ENCODE measurements at places on chromosomes 2 and 18.

DNA sequence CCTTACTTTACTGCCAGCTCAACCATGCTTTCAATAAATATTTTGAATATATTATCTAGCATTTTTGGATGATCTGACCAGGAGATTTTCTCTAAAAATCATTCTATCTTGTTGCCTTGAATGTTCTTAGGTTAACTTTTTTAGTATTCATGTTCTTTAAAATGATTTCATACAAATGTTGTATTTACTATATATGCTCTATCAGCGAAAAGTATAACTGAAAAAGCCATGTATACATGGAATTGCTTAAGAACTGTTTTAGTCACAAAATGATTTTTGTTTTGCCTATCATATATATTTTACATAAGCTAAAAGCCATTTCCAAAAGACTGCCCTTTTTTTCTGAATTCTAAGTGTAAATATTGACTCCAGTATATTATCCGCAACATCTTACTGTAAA is 213.9 kb downstream of the WDPCP start:
- no peak for DNase-seq

GRCh38 chr18:41459656-41460055 is 495.4 kb upstream of the PIK3C3 start:
- no peak for DNase-seq

DNA sequence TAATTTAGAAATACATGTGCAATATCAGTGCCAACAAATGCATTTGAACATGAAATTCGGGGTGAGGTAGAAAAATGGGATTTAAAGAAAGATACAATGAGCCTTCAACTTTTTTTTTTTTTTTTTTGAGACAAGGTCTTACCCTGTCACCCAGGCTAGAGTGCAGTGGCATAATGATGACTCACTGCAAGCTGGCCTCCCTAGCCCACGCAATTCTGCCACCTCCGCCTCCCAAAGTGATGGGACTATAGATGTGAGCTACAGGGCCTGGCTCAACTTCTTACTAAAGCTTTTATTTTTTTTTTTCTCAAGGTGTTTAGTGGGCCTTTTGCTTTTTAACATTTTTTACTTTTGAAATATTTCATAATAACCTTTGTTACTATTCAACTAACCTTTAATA is 365.6 kb downstream of the LRRTM4 start:
- no peak for DNase-seq

DNA sequence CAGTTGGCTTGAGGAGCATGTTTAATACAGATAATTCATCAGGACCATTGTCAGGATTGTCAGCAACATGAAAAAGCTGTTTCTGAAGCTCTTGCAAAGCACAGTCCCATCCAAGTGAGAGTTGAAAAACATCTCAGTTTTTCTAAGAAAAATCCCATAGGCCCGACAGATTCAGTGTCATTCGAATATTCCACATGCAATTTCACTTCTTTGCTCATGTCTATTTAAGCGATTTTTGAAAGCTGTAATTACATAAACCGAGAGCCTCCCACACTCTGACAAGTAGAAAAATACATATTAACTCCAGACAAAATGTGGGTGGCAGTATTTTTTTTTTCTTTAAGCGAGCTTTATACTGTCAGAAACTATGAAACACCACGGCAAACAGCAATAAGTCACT is 134.7 kb upstream of the GALNT5 start:
- DNase-seq, result no peak

DNA sequence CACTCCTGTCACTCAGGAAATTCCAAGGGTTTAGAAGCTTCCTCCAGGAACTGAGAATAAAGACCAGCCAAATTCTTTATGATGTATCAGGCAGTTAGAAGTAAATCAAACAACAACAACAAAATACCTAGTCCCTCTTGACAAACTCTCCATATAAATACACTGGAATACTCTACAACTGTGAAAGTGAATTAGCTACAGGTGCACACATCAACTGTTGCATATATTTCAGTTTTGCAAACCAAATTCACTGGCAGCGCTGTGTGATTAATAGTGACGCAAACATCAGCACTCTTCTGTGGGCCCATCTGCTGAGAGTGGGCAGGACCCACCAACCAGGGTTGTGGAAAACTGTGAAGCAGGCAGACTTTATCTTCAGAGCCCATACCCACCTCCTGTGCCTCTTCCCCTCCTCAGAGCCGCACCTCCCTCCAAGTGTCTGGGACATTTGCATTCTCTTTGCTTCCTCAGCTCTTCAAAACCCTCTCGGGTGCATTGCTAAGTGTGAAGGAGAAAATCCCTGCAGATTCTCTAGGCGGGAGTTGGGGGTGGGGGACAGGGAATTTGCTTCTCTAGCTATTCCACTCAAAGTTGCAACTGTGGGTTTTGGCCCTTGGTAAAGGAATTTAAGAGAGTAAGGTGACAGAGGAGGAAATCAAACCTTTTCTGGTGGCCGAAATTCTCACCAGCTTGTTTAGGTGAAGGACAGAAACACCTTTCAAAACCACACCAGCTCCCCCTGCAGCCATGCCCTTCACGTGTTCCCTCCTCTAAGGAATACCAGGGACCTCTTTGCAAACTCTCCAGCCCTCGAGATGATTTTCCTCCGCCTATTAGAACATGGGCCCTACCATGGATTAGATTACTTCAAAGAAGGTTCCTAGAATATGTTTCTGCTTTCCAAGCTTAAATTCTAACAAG is 119.3 kb downstream of the MRO start:
- DNase-seq, result no peak

- DNase-seq, result no peak
Observed at GRCh38 chr2:19754907-19755306, 146.9 kb downstream of the TTC32 start.

DNA sequence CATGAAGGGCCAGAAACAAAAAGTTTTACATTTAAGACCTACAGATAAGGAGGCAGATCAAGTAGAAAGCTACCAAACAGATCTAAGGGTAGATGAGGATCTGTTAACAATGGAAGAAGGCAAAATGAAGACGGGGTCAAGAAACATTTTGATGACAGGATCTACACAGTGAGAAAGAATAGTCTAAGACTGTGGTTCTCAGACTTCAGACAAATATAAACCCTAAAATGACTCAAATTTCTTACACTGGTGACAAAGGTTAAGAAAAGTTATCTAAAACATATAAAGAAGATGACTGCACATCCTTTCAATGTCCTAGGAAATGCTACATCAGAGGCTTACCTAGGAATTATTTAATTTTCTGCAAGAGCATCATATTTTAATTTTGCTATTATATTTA is 34.4 kb downstream of the TRIP12 start:
- no peak for DNase-seq

- DNase-seq, result no peak
Observed at GRCh38 chr2:96427917-96428316, 77.2 kb downstream of the NEURL3 start.

DNA sequence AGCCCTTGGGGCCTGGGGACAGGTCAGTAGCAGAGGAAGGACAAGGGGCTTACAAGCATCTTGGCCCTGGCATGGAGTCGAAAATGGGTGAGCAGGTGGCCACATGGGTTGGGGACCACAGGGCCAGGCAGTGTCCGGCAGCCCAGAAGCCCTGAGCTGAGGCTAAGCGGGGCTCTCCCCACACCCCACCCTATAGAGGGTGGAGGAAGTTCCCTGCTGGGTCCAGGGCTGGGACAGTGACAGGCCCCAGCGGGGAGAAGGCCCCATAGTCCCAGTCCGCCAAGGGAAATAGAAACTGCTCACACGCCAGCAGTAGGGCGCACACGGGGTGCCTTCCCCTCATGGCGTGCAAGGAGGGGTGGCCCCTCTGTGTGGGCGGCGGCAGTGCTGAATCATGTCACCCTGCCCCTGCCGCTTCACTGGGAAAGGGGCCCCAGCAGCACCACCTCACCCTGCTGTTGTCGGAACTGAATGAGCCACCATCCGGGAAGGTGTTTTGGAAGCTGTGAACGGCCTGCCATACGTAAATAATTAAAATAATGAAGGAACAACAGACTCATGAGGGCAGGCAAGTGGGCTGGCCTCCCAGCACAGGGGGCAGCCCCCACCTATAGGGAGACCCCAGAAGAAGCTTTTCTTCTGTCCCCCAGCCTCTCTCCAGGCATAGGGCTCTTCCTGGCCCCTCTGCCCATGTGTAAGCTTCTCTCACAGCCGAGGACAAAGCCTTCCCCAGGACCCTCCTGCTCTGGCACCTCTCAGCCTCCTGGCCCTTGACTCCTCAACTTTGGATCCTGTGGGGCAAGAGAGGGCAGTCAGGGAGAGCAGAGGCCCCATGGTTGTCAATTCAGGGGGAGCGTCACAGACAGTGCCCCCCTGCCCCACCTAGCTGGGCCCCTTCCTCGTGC is 12.7 kb upstream of the DUSP2 start:
- DNase-seq, result no peak

- no peak for DNase-seq
Observed at GRCh38 chr2:202510911-202511310, 123.9 kb upstream of the FAM117B start.

GRCh38 chr18:22977847-22978701 is 44.9 kb downstream of the RBBP8 start:
- peak; percentile 27 for DNase-seq

- DNase-seq, result no peak
Observed at GRCh38 chr2:100964222-100964621, 37.9 kb upstream of the RPL31 start.

GRCh38 chr2:71581026-71581425 is 127.7 kb downstream of the DYSF start:
- DNase-seq, result no peak

DNA sequence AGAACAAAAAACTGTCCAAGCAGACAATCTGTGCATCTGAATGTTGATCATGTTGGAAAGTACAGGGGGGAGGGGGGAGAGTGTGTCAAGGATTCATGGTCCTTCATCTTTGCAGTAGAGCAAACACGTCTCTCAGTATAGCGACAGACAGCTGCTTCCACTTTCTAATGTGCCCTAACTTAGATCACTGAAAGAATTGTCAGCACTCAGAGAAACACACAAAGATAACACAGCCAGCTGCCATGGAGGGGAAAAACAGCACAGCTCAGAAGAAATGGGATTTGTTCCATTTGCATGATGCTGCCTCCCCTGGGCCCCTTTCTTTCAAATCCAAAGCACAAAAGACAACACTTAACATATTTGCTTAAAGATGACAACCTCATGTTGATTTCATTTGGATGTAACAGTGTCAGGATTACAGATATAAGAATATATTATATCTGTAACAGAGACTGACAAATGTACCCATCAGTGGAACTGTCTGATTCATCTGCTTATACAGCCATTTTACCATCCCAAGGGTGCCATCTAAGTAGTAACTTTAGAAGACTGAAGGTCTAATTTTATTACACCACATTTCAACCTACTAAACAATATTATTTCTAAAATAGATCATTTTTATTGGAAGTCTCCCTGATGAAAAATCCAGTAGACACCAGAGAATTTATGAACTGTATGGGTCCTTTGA is 17.7 kb downstream of the FIGN start:
- no peak for DNase-seq

DNA sequence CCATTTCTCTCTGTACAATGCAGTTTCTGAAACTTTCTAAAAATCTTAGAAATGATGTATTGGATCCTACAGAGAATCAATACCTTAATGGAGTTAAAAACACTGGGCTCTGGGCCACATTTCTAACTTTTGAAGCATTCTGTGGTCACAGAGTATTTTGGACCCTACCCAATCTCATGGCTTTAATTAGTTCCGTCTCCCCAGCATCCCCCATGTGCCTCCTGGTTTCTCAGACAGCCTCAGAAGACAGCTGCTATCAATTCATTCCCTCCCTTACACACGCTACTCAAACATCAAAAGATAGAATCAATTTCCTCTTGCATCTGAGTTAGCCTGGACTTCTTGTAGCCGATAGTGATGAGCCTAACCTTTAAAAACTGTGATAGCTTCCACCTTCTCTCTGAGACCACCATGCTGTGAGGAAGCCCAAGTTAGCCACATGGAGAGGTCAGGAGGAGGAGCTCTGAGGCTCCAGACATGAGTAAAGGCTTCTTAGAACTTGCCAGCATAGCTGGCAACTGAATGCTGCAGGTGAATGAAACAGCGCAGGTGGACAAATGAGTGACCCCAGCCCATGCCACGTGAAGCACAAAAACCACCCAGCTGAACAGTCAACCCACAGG is 10.4 kb downstream of the ADCY3 start:
- peak; percentile 84 for DNase-seq

DNA sequence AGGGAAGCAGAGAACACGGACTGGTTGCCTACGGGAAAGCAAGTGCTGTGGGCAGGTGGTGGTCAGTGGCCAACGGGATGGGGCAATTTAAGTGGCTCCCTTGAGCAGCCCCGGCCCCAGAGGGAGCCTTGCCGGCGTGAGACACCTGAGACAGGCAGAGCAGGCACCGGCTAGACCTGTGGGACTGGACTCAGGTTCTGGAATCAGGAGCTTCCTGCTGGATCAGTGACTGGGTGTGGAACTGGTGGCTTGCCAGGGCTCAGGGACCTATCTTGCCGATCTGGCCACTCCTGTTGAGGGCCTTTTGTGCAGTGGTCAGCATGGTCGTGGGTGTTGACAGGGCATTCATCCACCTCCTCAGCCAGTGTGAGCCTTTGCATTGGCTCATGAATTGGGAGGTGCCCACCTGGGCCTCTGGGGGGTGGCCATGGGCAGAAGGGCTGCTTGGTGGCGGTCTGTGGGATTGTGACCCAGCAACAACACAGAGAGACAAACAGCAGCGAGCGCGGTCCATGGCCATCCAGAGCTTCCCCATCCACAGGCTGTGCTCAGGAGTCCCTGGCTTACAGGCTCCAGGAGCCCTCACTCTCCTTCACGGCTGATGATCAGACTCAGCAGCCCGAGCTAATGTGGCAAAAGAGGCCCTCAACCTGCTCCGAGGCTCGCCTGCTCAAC is 85.4 kb upstream of the ZNF516 start:
- DNase-seq, result no peak

GRCh38 chr2:200782251-200782650 is 29.5 kb upstream of the BZW1 start:
- no peak for DNase-seq

DNA sequence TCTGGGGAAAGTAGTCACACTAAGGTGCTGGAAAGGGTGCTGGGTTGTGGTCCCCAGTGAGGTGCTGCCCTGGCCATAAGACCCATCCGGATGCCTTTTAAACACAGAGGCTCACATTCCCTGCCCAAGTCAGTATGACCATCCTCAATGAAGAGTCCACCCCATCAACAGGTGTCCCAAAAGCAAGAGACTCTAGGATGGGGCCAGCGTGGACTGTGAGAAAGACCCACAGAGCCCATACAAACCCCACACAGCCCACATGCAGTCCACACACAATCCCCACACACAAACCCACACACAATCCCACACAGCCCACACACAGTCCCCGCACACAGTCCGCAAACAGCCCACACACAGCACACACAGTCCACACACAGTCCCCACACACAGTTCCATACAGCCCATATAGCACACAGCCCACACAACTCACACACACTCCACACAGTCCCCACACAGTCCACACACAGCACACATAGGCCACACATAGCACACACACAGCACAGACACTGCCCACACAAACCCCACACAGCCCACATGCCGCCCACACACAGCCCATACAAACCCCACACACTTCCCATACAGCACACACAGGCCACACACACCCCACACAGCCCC is 241.4 kb upstream of the SALL3 start:
- DNase-seq, result no peak

- no peak for DNase-seq
Observed at GRCh38 chr2:239195318-239195871, 205.4 kb downstream of the HDAC4 start.
